Left ventricle myocardium superior (tissue), 1 donor: ENCODE measurements at places on chromosomes 12 and 14.

- no peak for DNase-seq
Measured at GRCh38 chr12:13039328-13039956, 4.7 kb upstream of the FAM234B start.

GRCh38 chr12:47813511-47814196 lies 6.0 kb downstream of the HDAC7 start:
- peak; percentile 54 for DNase-seq

- peak; percentile 92 for DNase-seq
Measured at GRCh38 chr12:6613776-6614512, 6.8 kb upstream of the CHD4 start.

GRCh38 chr14:20808162-20808483 lies 5.5 kb upstream of the RNASE1 start:
- DNase-seq: no peak

DNA sequence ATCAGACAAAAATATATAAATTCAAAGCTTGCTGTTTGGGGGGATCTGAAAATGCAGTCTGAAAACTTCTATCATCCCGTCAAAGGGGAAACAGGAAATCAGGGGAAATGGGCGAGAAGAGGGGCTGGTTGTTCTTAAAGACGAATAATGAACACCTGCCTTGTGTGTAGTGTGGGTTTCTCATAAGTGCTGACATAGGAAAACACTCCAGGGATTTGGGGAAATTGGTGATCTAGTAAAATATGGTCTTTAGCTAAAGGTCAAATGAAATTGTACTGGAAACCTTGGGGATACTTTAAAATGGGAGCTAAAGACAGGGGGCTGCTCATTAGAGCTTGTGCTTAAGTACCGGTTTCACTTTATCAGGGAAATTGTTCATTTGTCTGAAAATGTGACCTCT lies 39.6 kb upstream of the PIK3C2G start:
- no peak for DNase-seq

GRCh38 chr12:118190266-118190665 lies 54.3 kb downstream of the PEBP1 start:
- no peak for DNase-seq

DNA sequence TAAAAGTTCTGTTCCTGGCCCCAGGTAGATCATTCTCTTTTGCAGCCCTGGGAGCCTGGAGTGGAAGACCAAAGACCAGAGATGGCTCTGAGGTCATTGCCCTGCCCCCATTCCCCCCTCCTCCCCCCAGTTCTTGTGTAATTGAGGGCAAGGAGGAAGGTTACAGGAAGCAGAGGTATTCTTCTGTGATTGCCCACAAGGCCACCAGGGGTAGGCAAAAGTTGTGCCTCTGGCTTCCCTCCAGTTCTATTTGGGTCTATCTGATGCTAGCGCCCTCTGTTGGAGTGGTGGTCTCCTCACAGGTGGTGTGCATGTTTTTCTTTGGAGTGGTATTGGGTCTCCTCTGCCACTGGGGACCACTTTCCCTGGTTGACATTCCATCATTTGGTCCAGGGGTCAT lies 41.2 kb upstream of the CRY1 start:
- DNase-seq: no peak
